ENCODE measurements at places on chromosomes 5 and 9.

DNA sequence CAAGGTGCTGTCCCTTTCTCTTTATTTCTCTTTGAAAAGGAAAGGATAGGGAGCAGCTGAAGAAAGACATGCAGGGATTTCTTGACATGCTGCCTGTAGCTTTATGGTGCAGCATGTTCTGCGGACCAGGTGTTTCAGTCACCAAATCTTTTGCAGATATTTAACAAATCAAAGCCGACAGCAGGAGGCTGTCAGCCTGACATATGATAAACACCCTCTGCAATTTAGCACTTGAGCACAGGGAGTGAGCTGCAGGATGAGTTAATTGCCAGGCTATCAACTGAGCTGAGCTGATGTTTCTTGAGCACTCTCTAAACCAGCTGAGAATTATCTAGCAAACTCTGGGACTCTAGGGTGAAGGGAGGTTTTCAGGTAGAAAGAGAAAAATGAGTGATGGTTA is 212.8 kb upstream of the ATP10B start:
- no peak for DNase-seq

- DNase-seq: no peak
Observed at GRCh38 chr5:123285122-123286023, 137.8 kb downstream of the CEP120 start.

DNA sequence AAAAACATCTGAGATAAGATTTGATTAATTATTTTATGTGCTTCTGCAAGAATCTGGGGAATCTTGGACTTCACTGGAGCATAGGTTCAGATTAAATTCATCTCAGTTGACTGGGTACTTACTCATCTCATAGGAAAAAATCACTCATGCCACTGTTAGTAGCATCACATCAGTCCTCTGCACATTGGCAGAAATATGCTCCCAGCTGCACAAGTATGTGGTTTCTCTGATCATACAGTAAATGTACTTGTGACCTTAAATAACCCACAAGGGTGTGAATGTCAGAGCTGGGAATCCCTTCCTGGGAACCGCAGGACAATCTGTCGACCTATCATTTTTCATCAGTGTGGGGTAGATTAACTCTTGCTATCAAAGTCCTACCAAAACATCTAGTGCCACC is 203.7 kb upstream of the SLC24A2 start:
- no peak for DNase-seq

DNA sequence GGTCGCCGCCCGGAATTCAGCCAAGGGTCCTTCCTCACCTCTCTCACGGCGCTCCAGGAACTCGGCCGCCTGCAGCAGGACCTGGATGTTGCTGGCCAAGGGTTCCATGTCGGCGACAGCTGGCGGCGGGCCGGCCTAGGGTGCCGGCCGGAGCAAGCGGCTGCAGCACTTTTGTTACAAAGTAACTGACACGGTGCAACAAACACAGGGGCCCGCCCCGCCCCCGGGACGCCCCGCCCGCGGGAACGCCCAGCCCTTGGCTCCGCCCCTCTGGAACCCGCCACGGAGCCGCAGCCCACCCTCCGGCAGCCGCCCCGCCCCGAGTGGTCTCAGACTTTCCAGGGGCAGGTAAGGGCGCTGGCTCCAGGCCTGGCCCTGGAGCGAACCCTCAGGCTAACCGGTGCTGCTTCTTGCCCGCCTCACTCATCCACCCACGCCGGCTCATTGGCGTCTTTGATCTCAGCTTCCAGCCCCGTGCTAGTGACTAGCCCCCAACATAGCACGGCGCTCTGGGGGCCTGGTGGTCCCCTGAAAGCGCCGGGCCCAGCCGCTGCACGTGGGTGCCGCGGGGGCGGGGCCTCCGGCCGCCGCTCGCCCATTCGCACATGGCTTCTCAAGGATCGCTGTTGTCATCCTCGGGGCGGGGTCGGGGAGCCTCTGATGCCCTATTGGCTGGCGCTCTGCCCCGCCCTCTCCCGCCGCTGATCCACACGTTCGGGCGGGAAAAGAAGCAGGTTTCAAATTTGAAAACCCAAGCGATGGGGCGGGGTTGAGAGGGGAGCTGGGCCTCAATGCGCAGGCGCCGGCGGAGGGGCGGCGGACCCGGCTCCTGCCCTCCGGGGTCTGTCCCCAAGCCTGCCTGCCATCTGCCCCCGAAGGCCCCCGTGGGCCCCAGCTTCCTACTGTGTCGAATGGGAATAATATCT is at the start of gene MXD3:
Gene MXD3 (minus strand): TSS at position 176 of the 926 bp plus-strand sequence. CDS start 68 bp downstream, at position 108.
- DNase-seq: peak; percentile 96

DNA sequence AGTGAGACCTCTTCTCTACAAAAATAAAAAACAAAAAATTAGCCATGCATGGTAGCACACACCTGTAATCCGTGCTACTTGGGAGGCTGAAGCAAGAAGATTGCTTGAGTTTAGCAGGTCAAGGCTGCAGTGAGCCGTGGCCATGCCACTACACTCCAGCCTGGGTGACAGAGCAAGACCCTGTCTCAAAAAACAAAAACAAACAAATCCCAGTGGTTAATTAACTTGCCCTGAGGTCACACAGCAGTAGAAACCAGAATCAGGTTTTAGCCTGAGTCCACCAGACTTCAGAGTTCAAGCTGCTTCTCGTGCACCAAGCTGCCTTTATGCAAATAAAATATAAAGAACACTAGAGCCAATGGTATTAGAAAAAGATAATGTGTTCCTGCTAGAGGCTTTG is 169.7 kb downstream of the GOLPH3 start:
- no peak for DNase-seq

DNA sequence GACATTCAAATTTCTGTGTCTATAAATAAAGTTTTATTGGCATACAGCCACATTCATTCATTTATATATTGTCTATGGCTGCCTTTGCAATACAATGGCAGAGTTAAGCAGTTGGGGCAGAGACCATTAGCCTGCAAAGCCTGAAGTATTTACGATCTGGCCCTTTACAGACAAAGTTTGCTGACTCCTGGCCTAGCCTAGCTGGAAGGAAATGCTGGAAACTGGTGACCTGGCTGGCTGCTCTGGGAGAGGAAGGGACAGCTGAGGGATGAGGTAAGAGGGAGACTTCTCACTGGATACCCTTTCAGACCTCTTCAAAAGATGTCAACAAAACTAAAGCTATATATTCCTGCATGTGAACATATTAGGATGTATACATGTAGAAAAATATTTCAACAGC is 66.0 kb upstream of the PPARGC1B start:
- DNase-seq: no peak

DNA sequence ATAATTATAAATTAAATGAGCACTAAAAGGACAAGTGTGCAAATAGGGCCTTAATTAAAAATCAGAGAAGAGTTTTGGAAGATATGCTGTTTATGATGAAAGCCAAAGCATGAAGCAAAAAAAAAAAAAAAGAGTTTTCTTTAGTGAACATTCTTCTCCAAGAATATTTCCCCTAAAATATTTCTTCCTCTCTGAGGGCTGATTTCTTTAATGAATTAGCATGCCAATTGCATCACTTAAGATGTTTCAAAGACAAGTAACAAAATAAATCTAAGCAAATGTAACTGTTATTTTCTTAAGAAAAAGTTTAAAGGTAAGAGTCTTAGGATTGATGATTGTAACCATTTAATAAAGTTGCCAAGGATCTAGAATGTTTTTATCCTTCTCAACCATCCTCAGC is 81.6 kb upstream of the MPDZ start:
- DNase-seq: no peak

GRCh38 chr5:139574641-139575312 is 13.6 kb downstream of the UBE2D2 start:
- DNase-seq: no peak

DNA sequence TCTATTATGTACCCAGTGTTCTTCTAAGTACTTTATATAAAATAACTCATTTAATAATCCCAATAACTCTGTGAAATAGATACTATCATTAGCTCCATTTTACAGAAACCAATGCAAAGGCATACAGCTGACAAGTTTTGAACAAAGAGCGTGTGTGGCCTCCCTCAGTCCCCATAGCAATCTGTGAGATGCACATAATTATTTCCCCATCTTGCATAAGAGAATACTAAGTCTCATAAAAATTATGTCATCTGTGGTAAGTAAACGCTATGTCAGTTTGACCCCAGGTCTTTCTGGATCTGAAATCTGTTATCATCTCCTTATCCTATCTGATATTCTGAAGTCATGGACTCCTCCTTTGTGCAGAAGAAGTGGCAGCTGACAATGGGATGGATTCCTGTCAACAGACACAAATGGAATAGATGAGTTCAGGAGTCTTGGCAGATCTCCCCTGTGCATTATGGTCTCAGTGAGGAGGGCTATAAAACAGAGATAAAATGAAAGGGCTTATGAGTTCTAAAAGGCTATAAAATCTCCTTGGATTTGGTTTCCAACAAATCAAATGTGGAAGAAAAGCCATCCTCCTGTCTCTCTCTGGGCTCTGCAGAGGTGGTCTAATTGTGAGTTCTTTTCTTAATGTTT is 162.5 kb upstream of the TLE4 start:
- DNase-seq: no peak

DNA sequence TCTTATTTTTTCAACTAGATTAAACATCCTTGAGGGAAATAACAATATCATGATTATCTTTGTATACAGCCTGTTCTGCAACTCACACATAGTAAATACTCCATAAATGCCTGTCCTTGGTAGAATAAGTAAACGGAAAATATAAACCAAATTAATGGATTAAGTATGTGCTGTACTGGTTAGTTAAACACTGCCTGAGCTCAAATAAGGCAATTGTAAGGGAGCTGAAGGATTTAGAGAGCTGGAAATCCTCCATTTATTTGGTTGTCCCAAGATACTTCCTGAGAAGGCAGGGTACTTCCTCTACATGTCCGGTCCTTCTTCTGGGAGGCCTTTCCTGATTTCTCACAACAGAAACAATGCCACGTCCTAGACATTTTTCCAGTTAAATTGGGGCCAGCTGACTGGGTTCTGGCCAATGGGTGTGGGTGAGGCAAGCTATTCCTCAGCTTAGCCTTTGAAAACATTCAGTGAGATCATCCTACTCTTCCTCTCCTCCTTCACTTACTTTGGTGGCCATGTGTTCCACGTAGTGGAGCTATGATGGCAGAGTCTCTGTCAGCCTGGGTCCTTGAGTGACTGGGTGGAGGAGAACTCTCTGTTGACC is 8.5 kb upstream of the C1QTNF3 start:
- DNase-seq: no peak

- no peak for DNase-seq
Observed at GRCh38 chr5:1294835-1295649, at the start of gene TERT. Gene TERT (minus strand): TSS chr5:1295068. CDS start chr5:1294989, 79 bp downstream.

- DNase-seq: no peak
Observed at GRCh38 chr5:115469904-115470516, 74.6 kb downstream of the FEM1C start.

- DNase-seq: no peak
Observed at GRCh38 chr9:84382720-84383119, 42.2 kb upstream of the SLC28A3 start.

DNA sequence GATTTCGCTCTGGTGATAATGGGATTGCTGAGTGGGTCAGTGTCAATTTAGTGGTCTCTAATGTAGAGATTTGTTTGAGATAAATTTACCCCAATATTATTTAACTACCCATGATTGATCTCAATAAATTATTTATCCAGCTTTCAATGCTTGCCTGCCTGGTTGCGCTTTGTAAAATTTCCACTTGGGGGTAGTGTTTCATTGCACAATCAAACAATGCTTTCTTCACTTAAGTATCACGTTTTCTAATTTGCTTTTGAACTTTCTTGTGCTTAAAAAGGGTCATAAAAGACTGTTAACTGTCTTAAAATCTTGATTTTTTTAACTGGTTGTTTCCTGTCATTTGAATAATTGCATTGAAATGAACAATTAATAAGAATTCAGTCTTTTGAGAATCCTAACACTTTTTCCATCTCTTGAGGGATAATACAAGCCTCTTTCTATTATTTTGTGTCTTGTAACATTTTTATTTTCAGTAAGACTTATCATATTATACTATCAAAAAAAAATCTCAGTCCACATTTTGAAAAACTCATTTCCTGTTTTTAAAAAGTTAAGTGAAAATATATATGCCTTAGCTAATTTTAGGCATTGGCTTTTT is 18.7 kb downstream of the HSD17B4 start:
- DNase-seq: no peak

DNA sequence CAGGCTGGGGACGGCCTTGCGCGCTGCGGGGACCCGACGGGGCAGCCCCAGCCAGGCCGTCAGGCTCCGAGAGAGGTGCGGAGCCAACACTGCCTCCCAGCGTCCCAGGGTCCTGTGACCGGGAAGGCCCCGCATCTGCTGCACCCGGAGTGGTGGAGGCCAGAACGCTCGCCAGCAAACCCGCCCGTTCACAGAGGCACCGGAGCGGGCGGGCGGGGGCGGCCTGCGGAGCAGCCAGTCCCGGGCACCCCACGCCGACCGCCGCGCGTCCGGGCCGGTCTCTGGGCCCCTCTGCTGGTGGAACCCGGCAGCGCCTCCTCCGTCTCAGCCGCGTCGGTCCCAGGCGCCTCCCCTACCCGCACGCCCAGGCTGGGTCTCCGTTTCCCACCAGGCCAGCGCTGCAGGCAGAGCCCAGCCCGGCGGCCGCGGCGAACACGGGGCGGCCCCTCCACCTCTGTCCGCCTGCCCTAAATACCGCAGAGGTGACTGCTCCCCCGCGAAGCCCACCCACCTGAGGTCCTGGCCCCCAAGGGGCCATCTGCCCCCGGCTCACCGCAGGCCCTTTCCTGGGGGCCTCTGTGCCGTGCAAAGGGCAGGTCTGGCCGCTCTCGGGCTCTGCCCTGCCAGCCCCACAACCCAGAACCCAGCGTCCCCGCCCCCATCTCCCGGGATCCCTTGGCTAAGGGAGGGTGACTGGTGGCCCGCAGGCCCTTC is 15.9 kb downstream of the EXD3 start:
- no peak for DNase-seq

- peak; percentile 69 for DNase-seq
Observed at GRCh38 chr5:172733131-172733973, 37.6 kb downstream of the DUSP1 start.

DNA sequence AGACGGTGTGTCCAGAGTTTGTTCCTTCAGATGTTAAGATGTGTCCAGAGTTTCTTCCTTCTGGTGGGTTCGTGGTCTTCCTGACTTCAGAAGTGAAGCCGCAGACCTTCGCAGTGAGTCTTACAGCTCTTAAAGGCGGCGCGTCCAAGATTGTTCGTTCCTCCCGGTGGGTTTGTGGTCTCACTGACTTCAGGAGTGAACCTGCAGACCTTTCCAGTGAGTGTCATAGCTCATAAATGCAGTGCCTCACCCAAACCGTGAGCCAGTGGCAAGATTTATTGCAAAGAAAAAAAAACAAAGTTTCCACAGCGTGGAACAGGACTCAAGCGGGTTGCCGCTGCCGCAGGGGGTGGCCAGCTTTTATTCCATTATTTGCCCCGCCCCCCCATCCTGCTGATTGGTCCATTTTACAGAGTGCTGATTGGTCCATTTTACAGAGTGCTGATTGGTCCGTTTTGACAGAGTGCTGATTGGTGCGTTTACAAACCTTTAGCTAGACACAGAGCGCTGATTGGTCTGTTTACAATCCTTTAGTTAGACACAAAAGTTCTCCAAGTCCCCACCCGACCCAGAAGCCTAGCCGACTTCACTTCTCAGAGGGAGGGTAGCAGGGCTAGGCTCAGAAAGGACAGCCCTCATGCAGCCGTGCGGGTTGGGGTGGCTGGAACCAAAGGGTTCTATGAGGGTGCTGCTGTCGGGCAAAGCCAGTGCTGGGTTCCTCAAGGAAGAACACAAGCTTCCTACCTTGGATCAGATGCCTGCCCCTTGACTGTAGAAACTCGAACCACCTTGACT is 9.1 kb upstream of the RNF130 start:
- no peak for DNase-seq

GRCh38 chr5:39102684-39103155 is 28.5 kb upstream of the RICTOR start:
- DNase-seq: no peak

GRCh38 chr5:142360607-142361120 is 35.8 kb upstream of the SPRY4 start:
- no peak for DNase-seq
